ENCODE measurements at places on chromosomes 1 and 21.

- peak; percentile 43 for DNase-seq
Measured at GRCh38 chr1:15328351-15329103, 81.2 kb upstream of the EFHD2 start.

DNA sequence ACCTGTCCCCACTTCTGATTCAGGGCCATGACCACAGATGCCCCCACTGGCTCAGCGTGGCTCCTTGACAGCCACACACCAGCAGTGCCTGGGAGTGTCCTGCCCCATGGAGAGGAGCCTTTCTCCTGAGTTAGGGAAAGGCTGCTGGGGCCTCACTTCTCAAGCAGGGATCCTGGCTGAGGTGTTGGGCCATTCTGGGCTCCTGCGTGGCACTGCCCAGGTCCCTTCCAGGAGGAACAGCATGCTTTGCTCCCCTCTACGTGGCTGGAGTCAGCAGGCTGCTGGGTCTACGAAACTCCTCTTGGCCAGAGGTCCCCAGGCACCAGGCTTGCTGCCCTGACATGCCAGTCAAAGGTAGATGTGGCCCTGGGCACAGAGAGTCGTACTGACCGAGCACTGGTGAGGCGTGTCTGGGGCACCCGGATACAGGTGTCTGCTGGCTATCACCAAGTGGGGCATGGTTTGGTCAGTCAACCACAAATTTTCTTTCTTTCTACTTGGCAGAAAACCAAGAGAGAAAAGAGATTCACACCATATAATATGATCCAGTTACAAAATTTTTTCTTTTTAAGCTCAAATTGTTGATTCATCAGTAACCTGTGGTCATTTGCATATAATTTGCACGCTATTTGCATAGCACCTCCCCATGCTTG is 4.1 kb downstream of the ADORA1 start:
- DNase-seq: no peak

GRCh38 chr1:44425341-44426082 is 20.5 kb downstream of the RNF220 start:
- DNase-seq: no peak

DNA sequence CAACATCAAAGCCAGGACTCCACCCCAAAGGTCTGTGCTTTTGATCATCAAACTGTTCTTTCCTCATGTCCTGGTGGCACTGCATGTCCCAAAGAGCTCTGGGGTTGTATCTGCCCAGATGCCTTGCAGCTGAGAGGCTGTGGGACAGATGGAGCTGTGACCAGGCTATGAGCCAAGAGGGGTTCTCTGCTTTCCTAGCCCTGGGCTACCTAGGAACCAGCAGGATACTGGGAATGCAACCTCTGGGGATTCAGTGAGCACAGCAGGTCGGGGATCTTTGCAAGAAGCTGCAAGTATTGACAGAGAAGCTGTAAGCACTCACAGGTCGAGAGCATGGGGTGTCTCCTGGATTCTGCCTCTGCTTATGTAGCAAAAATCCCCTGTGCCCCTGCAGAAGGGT is 186.6 kb downstream of the GRIK3 start:
- no peak for DNase-seq

- peak; percentile 86 for DNase-seq
Measured at GRCh38 chr1:183804916-183805841, at the start of gene RGL1. TSS of gene RGL1 (plus strand) at chr1:183805120. CDS start at chr1:183805298, 178 bp downstream.

- DNase-seq: peak; percentile 85
Measured at GRCh38 chr1:167715157-167715999, 6.4 kb upstream of the MPZL1 start.

DNA sequence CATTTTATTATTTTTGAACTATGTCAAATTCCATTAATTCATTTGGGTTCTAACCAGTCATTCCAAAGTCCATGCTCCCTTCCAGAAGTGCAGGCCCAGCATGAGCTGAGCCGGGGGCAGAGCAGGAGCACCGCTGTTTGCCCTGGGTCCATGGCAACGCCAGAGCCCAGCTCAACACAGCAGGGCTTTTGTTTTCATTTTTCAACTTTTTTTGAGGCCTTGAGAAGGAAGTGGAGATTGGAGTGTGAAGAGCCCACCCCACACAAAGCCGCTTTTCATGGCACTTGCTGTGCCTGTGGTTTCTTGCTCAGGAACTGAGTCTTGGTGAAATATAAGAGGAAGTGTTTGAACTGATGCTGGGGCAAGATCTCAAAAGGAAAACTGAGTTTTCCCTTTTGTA is 13.2 kb upstream of the PRMT2 start:
- DNase-seq: peak; percentile 46

DNA sequence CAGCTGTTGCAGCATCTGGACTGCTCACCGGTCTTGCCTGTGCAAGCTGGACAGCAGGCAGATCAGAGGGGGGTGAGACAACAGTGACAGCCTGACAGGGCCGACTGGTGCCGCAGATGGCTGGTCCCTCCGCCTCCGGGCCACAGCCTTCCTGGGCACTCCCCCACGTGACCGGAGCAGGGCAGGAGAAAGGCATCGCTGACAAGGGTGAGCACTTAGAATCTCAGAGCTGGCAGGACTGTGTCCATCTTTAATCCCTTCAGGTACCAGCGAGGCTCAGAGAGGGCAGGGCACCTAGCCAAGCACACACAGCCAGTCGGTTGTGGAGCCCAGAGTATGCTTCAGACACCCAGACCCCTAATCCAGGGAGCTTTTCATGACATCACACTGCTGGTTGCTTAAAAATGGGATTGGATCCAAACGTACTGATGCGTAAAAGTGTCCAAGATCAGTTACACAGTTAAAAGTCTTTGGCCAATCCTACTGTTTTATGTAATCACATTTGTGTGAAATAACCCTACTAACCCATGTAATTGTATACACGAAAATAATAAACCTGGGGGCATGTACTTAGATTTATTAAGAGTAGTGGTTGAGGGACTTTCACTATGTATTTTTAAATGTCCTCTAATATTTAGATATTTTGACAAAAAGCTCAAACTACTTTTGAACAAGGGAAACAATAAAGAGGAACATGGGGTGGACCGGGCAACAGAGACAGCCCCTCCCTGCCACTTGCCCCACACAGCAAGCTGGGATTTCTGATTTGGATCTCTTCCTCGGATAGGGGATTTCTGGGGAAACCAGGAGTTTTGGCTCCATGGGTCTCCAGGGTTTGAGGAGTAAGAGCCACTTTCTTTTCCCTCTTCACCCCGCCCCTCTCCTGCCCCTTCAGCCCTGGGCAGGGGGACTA is 758 bp upstream of the CNTN2 start:
- no peak for DNase-seq

- no peak for DNase-seq
Measured at GRCh38 chr1:66397192-66397591, 136.8 kb upstream of the SGIP1 start.

- no peak for DNase-seq
Measured at GRCh38 chr1:188817814-188818213, 1659.8 kb downstream of the BRINP3 start.

DNA sequence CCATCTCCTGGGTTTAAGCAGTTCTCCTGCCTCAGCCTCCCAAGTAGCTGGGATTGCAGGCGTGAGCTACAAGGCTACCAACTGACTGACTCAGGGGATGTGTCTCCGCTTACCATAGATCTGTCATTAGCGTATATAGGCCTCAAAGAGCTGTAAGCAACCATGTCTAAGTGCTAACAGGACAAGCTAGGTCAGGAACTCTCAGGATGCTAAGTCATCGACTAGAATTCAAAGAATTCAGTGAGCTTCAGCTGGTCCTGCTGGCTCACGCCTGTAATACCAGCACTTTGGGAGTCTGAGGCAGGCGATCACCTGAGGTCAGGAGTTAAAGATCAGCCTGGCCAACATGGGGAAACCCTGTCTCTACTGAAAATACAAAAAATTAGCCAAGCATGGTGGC is 29.5 kb downstream of the CAPN2 start:
- DNase-seq: no peak

DNA sequence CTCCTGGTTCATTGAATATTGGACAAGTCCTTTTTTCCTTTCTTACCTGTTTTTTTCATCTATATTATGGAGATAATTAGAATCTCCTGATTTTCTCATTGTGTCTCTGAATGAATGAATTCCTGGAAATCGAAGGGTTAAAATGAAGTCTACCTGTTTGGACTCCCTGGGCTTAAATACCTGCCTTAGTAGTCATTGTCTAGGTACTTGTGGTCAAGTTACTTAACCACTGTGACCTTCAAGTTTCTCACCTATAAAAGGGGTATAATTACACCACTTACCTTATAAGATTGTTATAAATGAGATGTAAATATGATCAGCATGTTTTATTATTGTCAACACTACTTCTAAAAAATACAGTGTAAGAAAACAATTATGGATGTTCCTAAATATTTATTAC is 9.0 kb upstream of the TBX19 start:
- DNase-seq: no peak

DNA sequence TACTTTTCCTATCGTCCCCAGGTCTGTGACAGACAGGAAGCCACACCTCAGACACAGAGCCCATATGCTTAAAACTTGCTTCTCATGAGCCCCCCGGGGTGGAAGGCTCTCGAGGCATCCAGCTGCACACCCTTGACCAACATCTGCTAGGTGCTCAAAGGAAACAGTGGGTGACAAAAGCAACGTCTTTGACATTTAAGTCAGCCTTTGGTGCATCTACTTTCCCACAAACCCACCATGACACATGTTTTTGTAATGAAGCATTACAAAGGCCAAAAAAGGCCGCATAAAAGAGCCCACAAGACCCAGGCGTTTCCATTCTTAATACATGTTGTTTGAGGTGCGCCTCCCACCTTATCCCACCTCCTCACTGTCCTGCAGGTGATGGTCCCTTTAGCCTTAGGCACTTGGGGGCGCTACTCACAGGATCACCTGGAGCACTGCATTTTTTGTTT is 11.8 kb upstream of the FASLG start:
- no peak for DNase-seq

- no peak for DNase-seq
Measured at GRCh38 chr1:11719313-11720032, 16.5 kb upstream of the AGTRAP start.

DNA sequence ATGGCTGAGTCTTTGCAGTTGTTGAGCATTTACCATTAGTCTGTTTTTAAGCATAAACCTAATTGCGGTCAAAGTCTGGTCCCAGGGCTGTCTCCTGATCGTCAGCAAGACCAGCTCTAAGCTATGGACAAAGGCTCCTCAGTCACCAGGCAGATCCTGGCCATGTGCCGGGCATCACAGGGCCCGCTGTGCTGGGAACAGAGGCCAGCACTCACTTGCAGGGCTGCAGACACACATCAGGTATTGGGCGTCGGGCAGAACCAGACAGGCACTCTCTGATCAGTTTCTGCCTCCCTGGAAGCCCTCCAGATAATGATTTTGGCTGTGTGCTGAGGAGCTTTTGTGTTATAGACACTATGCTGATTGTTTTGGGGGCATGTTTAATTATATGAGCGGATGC is 26.6 kb downstream of the TMEM51 start:
- no peak for DNase-seq

GRCh38 chr1:203215573-203215972 is 13.9 kb downstream of the CHIT1 start:
- DNase-seq: no peak

GRCh38 chr1:203287109-203287893 is 18.0 kb upstream of the BTG2 start:
- no peak for DNase-seq

GRCh38 chr1:90616395-90616794 is 100.7 kb downstream of the BARHL2 start:
- DNase-seq: no peak

GRCh38 chr1:169106921-169107602 is 572 bp downstream of the ATP1B1 start:
- DNase-seq: no peak

- no peak for DNase-seq
Measured at GRCh38 chr1:101376121-101377083, 139.6 kb downstream of the S1PR1 start.

- DNase-seq: no peak
Measured at GRCh38 chr1:54136269-54136896, 16.4 kb downstream of the CDCP2 start.

GRCh38 chr1:205920159-205920558 is 23.1 kb downstream of the SLC26A9 start:
- DNase-seq: peak; percentile 12

DNA sequence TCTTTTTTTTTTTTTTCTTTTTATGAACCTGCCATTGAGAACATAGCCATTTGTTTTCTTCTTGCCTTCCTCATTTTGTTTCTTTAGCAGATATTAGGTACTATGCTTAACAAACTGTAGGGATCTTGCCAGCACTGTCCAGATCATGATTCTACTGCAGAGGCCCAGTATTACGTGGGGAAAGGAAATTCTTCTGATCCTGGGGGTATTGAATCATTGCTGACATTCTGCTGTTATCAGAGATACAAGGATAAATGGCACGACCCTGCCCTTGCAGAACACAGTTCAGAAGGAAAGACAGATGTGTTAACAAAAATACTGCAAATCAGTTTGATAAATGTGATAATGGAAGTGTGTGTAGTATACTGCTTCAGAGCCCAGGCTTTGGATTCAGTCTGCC is 56.2 kb downstream of the BTBD8 start:
- no peak for DNase-seq

DNA sequence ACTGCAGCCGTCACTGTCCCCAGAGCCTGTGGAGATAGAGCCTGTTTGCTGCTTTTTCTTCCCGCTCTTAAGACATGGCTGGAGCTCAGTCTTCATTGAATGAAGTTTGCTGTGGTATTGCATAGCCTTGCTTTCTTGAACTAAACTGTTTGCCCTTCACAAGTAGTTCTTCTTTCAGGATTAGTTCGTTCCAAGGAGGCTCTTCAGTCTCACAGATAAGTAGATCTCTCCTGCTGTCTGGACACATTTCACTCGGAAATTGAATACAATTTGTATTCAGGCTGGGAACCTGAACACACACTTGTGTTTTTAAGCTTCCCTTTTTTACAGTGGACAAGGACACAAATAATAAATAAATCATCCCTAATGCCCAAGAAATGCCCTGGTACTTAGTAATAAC is 34.7 kb downstream of the IFNAR1 start:
- DNase-seq: no peak

DNA sequence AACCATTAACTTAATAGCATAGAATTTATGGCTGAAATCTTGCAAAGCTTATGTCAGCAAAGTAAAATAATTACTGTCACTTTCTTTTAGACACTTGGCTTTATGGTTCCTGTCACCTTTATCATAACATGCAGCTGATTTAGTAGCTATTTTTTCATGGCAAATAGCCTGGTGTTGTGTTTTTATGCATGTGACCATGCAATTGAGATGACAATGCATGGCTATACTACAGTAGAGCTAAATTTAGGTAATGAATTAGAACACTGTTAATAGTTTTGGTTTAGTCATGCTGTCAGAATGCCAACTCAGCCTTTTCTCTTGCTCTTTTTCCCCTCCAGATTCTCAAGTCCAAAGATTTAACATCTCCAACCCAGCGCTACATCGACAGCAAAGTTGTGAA is 88.6 kb downstream of the TGFB2 start:
- DNase-seq: peak; percentile 28

GRCh38 chr1:229385853-229386456 is 43.1 kb upstream of the CCSAP start:
- DNase-seq: no peak

GRCh38 chr1:77018311-77018710 is 151.0 kb downstream of the ST6GALNAC5 start:
- DNase-seq: no peak

DNA sequence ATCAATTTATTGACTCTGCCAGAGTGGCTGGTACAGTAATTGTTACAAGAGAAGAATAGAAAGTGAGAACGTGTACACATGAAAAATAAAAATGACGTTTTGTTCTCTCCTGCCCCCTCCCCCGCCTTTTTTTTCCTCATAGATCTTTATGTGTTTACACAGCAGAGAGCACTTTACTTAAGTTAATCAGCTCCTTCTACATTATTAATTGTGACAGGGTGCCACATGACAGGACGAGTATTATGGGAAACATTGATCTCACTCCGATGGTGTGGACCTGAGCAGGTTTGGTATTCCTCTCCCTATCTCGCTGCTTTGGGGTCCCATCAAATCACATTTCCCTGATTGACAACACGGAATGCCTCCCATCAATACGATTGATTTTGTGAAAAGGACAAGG is 285.7 kb downstream of the TM2D1 start:
- DNase-seq: no peak

Data from renal pelvis (tissue), 12 donors.